ENCODE measurements at places on chromosomes 2 and 18.

DNA sequence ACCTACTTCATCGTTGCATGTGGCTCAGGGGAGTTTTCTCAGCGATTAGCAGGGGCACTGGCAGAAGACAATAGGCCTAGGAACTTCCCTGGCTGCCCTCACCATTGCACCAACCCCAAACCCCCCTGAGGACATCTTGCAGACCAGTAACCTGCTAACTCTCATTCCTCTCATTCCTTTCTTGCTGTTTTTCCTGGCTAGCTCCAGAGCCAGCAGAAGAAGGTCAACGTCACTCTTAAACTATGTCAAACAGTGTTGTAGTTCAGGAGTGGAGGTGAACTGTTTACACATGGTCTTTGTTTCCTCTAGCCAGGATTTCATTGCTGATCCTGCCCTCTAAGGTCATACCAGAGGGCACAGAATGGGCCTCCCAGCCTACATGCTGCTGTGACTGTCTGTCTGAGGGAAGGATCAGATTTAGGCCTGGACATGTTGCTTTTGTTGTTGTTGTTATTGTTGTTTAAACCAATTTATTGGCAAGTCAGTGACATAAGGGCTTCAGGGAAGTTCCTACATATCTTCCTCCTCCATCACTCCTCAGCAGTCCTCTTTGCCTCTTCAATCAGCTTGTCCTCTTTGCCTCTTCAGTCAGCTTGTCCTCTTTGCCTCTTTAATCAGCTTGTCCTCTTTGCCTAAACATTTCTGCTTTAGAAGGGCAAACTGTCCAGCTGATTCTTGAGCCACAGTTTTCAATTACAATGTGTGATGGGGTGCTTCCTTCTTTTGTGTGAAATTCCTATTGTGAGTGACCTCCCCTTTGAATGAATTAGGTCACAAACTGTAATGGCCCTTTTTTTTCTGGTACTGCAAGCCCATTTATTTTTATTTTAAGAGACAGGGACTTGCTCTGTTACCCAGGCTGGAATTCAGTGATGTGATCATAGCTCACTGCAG is 471.9 kb upstream of the TNP1 start:
- no peak for DNase-seq

- no peak for DNase-seq
Measured at GRCh38 chr2:12083713-12084419, 337.4 kb downstream of the LPIN1 start.

DNA sequence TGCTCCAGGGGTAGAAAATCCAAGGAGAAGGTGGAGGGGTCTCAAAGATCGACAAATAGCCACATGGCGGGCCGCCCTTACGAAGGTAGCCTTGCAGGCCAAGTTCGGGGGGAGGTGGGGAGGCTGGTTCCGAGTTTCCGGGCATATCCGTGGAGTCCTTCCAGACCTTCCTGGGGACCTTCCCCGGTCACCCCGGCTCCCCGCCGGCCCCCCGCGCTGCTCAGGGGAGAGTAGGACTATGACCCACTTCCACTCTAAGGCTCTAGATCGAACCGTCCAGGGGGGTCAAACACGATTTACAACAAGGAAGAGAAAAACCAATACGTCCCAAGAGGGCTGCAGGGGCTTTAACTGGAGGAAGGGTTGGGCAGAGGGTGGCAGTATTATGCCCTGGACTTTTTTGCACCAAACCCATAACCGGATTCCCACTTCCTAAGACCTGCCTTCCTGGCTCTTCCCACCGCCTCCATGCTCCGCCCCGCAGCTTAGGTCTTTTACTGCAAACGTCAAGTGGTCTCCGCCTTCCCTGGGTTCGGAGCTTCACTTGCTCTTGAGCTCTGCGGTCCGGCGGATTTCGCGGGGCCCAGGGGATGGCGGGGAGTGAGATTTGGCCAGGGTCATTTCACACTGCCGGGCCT is 779 bp upstream of the LYPD6 start:
- no peak for DNase-seq

- no peak for DNase-seq
Measured at GRCh38 chr18:36798738-36799473, 29.9 kb downstream of the TPGS2 start.

- DNase-seq: no peak
Measured at GRCh38 chr2:17962876-17963275, 84.4 kb downstream of the KCNS3 start.

GRCh38 chr2:132462236-132462635 is 45.6 kb downstream of the GPR39 start:
- DNase-seq: no peak

DNA sequence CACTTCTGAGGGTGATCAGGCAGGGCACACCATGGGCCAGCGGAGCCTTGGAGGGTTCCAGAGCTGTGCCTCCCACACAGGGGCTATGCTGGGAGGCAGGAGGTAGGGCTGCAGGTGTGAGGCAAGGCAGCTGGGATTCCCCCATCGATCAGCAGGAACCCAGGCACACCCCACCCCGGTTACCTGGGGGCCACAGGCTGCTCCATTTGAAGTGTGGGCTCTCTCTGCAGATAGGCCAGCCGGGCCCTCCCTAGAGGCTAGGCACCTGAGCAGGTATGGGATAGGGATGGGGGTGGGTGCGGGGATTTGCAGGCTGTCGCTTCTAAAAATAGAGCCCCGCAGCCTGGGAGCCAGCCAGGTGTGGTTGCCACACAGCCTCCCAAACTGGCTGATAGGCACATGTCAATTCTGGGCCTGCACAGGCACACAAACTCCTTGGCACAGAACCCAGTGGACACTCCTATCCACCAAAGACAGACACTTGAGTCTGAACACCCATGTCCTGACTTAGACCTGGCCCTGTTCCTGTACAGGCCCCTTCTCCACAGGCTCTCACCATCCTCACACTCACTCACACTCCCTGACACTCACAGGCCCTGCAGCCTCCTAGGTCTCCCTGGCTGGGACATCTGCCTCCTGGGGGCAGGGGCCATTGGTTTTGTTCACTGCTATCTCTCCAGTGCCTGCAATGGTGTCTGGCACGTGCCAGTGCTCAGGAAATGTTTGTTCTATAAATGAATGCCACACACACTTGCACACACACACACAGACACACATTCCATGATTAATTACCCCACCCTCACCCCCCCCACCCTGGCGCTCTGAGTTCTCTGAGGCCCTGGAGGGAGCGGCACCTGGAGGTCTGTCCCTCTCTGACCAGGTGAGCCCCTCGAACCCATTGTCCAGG is 73.4 kb downstream of the ZFP36L2 start:
- DNase-seq: no peak

GRCh38 chr2:144477957-144478311 is 42.0 kb downstream of the ZEB2 start:
- no peak for DNase-seq

- DNase-seq: no peak
Measured at GRCh38 chr2:54669677-54670484, 53.6 kb upstream of the EML6 start.

GRCh38 chr18:25921677-25922421 is 168.6 kb downstream of the SS18 start:
- peak; percentile 3 for DNase-seq

DNA sequence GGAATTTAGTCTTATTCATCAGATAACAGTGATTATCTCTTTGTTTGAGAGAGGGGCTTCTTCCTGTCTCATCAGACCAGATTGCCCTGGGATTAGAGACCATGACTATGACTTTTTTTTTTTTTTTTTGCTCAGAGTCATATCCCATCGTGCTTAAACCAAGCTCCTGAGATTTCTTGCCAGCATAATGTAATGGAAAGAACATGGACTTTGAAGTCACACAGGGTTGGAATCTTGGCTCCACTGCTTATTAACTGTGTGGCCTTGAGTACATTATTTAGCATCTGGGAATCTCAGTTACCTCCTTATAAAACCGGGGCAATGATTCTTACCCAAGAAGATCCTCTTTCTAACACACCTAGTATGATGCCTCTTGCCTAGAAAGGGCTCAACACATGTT is 268.3 kb downstream of the DYSF start:
- no peak for DNase-seq

GRCh38 chr18:62637807-62638687 is 77.3 kb upstream of the PHLPP1 start:
- peak; percentile 31 for DNase-seq

DNA sequence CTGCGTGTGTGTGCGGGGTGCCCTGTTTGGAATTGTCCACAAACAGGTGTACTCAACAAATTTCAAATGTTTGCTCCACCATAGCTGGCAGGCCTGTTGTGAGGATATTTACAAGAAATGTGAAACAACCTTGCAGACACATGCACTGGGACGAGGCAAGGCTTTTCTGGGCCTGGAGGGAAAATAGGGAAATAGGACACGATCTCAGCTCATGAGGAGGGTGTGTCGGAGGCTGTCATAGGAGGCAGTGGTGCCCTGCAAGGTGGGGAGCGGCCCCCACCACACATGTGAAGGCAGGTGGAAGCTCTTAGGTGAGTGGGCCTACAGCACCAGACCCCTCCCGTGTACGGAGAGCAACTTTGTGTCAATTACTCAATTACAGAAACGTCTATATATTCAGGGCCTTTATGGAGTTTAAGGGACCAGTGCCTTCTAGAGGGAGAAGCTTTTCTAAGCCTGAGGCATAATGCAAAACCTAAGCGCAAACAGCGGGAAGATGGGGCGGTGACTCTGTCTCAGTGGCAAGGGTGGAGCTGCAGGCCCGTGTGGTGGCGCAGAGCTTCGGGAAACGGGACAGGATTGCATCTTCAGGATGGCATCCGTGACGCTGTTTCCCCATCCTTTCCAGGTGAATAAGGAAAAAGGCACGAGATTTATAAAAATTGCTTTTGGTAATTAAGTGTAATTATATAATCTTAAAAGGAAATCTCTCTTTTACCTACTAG is 48.0 kb downstream of the RNF144A start:
- DNase-seq: no peak

GRCh38 chr2:36507408-36507812 is 90.6 kb downstream of the FEZ2 start:
- DNase-seq: peak; percentile 4

DNA sequence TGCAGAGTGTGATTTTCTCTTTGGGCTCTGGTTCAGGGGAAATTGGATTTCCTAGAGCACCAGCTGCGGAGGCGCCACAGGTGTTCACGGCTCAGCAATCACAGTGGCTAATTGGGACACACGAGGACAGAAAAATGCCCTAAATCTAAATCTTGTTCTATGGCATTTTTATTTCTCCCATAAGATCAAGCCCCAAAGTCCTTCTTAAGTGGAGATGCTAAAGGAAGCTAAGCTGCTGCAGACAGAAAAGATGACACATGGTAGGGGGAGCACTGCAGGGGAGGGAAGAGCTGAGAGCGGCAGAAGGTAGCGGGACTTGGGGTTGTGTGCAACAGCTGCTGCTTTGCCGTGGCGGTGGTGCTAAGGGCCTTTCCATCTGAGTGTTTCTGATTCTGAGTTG is 280.6 kb downstream of the MYT1L start:
- no peak for DNase-seq

GRCh38 chr2:71379086-71379485 is 47.5 kb downstream of the ZNF638 start:
- no peak for DNase-seq

GRCh38 chr2:19409046-19409445 is 50.6 kb upstream of the OSR1 start:
- no peak for DNase-seq

DNA sequence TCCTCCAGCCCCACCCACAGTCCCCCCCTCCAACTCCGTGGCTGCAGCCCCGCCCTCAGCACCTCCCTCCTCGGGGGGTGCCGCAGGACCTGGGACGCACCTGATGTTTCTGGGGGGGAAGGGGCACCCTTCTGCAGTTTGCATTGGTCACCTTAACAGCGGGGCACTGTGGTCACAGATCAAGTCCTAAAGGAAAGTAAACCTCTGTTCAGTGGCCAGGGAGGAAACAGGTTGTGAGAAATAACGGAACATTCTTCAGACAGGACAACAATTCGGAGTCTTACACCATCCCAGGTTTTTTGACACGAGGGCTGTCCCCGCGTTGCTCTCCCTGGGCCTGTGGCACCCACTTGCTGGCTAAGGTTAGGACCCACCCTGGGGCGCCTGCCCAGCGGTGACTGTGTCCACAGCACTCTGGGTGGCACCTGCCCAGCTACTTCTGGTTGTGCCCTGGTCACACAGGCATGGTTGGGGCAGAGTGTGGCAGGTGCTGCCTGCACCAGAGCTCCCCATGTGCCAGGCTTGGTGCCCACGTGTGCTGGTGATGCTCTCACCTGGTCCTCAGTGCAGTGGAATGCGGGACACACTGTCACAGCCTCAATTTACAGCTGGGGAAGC is 93.5 kb upstream of the OTOS start:
- no peak for DNase-seq

DNA sequence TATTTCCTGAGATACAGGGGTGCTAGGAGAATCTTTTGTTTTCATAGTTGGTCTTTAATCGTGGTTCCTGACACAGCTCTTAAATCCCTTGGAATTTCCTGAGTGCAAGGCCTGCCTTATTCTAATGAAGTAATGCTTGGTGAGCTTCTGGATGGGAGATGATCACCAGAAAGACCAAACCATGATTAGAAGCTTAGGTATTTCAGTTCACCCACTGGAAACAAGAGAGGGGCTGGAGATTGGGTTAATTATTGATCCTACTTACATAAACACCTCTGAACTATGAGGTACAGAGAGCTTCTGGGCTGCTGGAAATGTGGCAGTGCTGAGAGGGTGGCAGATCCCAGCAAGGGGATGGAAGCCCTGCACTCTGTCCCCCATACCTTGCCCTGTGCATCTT is 406.8 kb downstream of the THSD7B start:
- DNase-seq: no peak

- DNase-seq: no peak
Measured at GRCh38 chr2:113116100-113116958, 11.1 kb upstream of the IL1RN start.

DNA sequence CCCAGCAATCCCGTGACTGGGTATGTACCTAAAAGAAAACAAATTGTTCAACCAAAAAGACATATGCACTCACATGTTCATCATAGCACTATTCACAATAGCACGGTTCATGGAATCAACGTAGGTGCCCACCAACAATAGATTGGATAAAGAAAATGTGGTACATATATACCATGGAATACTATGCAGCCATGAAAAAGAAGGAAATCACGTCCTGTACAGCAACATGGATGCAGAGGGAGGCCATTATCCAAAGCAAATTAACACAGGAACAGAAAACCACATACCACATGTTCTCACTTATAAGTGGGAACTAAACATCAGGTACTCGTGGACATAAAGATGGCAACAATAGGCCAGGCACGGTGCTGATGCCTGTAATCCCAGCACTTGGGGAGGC is 207.9 kb upstream of the TNP1 start:
- no peak for DNase-seq

GRCh38 chr2:117700471-117700870 is 114.0 kb upstream of the DDX18 start:
- no peak for DNase-seq

GRCh38 chr2:101983486-101983885 is 8.3 kb upstream of the IL1R2 start:
- no peak for DNase-seq

GRCh38 chr18:68841301-68841700 is 43.4 kb downstream of the CCDC102B start:
- DNase-seq: no peak

DNA sequence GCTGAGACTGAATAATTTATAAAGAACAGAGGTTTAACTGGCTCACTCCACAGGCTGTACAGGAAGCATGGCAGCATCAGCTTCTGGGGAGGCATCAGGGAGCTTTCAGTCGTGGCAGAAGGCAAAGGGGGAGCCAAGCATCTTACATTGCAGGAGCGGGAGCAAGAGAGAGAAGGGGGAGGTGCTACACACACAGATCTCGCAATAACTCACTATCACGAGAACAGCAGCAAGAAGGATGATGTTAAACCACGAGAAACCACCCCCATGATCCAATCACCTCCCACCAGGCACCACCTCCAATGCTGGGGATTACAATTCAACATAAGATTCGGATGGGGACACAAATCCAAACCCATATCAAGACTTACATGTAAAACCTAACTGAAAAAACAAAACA is 17.8 kb upstream of the MATN3 start:
- DNase-seq: no peak
